ENCODE measurements at places on chromosomes 12 and 14.

- no peak for DNase-seq
These were observed 18.1 kb downstream of the RFC5 start for GRCh38 chr12:118034429-118035189.

DNA sequence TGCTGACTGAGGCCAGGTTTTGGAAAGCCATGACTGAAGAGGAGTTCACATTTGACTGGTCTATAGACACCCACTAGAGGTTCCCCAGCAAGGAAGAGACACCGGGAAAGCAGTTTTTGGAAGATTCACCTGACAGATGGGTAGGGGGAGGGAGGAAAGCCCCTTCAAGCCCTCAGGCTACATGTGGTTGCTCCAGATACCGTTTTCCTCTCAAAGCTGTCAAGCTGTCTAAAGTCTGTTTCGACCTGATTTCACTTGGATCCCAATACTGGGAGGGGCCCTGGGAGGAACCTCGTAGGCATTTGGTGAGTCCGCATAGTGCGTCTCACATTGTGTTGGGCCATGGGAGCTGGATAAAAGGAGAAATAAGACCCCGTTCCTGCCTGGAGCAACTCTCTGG is 1.7 kb upstream of the LRP1 start:
- DNase-seq: no peak

DNA sequence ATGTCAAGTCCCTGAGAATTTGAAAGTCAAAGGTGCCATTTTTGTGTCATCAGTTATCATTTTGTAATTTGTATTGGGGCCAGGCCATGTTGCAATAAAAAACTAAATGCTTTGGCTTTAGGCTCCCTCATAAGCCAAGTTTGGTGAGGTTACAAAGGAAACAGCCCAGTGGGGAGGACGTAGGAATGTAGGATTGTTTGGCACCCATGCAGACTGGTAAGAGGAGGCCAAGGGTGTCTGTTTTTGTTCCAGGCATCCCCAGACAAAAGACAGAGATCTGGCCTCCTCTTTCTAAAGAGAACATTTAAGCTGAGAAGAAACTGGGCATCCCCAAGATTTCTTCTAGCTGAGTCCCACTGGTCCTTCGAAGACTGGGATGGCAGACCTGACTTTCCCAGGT is 111.7 kb downstream of the SUDS3 start:
- no peak for DNase-seq

- no peak for DNase-seq
These were observed 224.1 kb downstream of the ASCL1 start for GRCh38 chr12:103181366-103182152.

GRCh38 chr14:22558221-22558913 is 30.7 kb downstream of the DAD1 start:
- DNase-seq: no peak

DNA sequence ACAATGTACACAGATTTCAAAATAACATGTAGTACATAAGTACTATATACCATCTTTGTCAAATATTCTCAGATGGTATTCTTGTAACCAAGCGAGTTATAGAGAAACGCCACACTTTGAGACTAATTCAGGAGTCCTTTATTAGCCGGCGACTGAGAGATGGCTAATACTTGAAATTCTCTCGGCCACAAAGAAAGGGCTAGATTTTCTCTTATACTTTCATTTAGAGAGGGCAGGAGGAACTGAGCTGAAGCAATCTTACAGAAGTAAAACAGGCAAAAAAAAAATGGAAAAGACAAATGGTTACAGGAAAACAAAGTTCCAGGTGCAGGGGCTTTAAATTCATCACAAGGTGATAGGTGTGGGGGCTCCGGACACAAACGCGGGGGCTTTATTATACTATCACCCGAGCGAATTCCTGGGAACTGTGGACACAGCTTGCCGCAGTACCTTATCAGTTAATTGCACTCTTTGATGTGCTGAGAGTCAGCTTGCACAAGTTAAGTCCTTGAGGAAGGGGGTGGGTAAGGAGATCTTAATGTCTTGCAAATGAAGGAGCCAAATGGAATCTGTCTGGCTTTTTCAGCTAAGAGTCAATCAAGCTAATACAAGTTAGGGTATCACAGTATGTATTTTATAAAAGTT is 382.3 kb downstream of the KCNH5 start:
- DNase-seq: no peak

DNA sequence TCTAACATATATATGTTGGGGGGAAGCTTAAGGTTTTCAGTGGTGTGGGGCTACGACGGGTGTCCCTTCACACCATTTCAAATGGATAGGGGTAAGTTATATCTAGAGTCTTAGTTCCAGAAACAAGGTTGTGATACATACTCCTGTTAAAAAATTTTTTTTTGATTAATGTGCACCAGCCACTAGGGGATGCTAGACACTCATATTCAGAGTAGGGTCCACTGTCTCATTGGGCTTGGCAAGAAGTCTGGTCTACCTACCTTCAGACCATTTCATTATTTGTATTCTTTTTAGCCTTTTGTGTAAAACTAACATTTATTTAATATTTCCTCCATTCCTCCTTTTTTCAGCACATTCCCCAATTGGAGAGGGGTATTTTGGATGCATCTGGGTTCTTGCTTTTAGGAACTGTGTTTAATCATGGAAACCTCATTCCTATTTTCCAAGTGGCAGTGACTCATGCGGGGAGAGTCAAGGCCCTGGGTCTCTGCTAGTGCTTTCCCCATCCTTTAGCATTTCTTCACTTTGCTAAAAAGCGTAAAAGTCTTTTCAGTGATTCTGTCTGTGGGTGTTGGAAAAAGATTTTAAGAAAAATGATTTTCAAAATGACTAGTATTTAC is 33.4 kb downstream of the ANO4 start:
- DNase-seq: no peak

- DNase-seq: no peak
These were observed 631 bp downstream of the PPM1H start for GRCh38 chr12:62934239-62934798.

GRCh38 chr14:102192840-102193502 is 53.3 kb downstream of the WDR20 start:
- DNase-seq: no peak

GRCh38 chr14:100077441-100077840 is 12.2 kb downstream of the EVL start:
- no peak for DNase-seq

DNA sequence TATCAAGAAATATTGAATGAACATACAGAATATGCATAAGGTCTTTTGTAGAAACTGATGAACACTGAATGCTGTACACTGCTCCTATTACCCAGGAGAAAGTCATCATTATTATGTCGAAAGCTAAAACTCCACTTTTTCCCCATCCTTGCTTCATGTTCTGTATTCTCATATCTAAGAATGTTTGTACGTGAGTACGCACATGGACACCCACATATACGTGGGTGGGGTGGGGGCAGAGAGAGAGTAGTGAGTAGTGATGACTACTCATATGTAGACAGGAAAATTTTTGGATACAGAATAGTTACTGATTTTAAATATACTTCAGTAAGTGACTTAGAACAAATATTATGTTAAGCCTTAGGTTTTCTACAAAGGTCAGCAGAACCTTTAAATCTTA is 75.1 kb downstream of the FERMT2 start:
- DNase-seq: no peak

DNA sequence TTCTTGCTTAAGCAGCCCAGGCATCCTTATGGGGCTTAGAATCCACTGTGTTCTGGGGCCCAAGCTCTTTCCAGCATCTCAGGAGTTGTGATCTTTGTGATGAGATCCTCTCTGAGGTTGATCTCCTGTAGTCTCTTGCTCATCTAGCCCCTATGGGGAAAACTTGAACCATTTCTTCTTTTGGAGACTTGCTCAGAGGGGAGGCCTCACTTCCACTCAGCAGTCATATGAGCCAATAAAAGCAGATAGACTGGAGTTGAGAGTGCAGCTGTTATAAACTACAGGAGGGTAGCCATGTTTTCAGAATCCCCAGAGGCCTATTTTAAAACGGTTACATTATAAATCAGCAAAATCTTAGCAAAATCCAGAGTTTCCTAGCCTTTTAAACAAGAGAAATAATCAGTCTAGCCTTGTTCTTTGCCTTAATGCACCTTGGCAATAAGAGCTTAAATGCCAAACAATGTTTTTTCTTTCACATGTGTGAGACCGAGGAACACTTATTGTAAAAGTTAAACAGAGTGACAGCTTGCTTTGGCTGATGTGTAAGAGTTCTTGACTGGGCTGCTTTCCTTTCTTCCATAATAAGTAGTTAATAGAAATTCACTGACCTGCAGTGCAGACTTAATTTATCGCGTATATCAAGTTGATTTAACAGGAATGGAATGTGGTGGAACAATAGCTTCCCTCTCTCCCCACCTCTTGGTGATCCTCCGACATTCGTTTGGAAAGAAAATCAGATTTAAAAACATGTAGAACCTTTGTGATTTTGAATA is 168.3 kb downstream of the NEDD1 start:
- DNase-seq: no peak

- peak; percentile 55 for DNase-seq
These were observed 83.2 kb upstream of the HMGA2 start for GRCh38 chr12:65740873-65741600.

DNA sequence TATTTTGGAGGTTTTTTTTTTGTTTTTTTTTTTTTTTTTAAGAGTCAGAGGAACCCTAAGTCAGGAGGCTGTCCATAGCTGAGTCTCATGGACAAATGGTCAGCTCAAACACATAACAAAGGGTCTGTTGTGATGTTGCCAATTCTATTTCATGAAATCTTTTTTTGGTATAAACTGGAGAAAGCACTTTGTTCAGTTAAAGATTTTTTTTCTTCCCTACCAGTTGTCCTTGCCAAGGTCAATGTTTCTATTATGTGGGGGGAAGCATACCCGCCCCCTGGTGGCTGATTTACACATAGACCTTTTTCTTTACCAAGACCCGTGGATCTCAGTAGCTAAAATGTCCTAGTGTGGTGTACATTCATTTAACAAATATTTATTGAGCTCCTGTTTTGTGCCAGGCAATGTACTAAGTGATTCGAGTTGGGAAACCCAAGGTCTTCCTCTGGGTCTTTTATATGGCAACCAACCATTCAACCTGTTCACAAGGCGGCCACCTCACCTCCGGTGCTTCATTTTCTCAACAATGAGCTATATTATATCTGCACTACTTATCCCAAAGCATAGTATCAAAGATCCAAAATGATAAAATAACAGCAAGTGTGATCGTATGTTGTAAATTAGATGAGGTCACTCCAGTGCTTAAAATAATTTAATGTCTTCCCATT is 214.5 kb downstream of the PAH start:
- peak; percentile 46 for DNase-seq

DNA sequence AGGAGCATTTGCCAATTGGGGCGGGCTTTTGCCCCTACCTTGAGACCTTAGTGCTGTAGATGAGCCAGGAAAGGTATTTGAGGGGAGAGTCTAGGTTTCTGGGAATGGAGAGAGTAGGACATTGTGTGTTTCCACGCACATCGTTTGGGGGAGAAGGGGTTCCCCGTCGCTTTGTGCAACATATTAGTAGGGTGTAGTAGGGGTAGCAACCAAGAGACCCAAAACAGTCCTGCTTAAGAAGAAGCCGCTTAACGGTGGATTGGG is 694 bp upstream of the PTGES3 start:
- DNase-seq: no peak

DNA sequence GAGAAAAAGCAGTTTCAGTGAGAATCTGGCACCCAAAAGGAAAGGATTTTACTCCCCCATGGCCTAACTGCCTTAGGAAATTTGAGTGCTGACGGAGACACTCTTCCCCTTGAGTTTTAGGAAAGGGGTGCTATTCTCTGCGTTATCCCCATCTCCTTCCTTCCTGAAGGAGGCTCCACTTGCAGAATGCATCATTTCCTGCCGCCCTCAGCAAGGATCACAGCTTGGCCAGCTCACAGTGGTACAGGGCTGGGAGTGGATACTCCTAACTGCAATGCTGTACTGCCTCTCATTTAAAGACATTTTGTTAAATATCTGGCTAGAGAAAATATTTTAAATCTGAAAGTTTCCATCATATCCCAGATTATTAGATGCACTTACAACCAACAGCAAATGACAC is 33.0 kb downstream of the RDH12 start:
- DNase-seq: no peak

- DNase-seq: no peak
These were observed 59.2 kb upstream of the PPP4R3A start for GRCh38 chr14:91569301-91569700.

DNA sequence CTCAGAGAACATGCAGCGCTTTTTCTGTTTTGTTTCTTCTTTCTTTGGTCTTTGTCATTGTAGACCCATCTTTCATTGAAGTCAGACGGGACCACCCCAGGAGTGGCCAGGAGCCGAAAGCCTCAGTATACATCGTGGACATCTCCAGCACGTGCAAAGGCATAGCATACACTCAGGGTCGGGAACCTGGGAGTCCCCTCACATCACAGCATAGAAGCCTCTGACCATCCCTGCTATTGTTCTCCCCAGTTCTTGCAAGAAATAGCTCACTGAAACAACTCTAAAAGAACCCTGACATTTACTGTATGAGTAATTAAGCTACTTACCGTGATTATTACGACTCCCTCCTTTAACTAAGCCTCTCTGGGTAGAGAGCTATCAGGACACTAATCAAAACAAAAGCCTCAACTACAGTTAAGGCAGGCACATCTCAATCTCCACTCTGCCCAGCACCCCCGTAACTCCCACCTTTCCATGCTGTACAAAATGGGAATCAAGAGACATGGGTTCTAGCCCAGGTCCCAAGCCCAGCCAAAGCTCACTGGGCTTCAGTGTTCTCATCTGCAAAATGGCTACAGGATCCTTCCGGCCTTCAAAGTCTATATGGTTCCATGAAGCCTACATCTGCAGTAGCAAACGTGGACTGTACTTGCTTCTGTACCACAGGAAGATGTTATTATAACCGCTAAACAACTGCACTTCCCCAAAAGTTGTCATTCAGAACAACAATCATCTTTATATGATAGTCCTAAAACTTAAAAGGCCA is 6.7 kb downstream of the CCDC88C start:
- no peak for DNase-seq

DNA sequence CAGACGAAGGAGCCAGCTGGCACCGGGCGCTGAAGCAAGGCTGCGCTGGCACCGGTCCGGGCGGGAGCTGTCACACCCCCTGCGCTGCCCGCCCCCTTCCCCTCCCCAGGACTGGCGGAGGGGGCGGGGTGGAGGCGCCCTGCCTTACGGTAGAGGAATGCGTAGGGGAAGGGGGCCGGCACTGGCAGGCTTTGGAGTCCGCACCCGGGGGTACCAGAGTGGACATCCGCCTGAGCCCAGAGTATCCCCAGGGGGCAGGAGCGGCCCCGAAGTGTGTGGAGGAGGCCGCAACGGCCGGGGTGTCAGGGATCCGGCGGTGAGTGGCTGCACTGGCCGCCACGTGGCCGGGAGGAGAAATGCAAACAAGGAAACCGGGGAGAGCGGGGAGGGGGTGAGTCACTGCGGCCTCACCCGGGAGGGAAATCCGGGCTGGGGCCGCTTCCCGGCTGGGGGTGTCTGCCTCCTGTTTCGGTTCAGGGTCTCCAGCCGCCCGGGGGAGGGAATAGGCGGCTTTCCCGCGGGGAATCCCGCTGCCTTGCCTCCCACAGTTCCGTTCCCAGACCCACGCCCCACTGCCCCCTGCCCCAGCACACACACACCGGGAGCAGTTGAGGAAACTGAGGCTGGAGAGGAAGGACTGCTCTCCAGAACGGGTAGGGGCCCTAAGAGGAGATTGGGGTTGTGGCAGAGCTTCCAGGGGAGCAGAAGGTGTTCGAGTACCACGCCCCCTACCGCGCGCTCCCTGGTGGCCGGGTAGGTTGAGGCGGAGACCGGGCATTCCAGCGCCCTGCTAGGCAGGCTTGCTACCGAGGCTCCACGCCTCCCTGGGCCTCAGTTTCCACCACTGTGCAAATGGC is at the start of gene RAPGEF3:
Gene RAPGEF3, minus strand, starts transcription at position 47 of the 857 bp plus-strand sequence. CDS start 324 bp downstream, outside the sequence.
- DNase-seq: peak; percentile 91

- DNase-seq: no peak
These were observed 26.1 kb upstream of the PLEKHG7 start for GRCh38 chr12:92676710-92677109.

All from ureter (tissue), 1 donor.